Kidney epithelial cell (primary cell): ENCODE measurements at places on chromosomes 5 and 9. TPM values are rescaled to one million over a fixed set of nuclear protein-coding genes. Genes with fewer than 3 reads are reported as not detected.

The SLC6A19 gene
- not detected in 2 replicates for total RNA-seq

The GFI1B gene
- total RNA-seq: not detected in 2 replicates

The ZNF354C gene
- total RNA-seq: 6.9 and 7.9 TPM in 2 replicates

The CHSY3 gene
- total RNA-seq: 1.7 and 2.5 TPM in 2 replicates

The TAF11L9 gene
- total RNA-seq: not detected in 2 replicates

The NKD2 gene
- 1.0 and 1.7 TPM in 2 replicates for total RNA-seq

The SERF1A gene
- total RNA-seq: 7.8 and 14.2 TPM in 2 replicates

The SCGB3A1 gene
- total RNA-seq: 3.7 TPM in 1 of 2 replicates, not detected in the other

The NR2F1-AS1 gene
- 5.3 and 9.5 TPM in 2 replicates for total RNA-seq

The TMEM174 gene
- total RNA-seq: not detected in 2 replicates

The C9orf43 gene
- 0.88 and 1.4 TPM in 2 replicates for total RNA-seq

GRCh38 chr9:86909388-86909787 is 37.9 kb downstream of the GAS1 start:
- no peak for DNase-seq

- no peak for DNase-seq
Measured at GRCh38 chr5:3428334-3428733, 167.3 kb upstream of the IRX1 start.

GRCh38 chr5:144318011-144318410 is 147.3 kb downstream of the KCTD16 start:
- DNase-seq: no peak

DNA sequence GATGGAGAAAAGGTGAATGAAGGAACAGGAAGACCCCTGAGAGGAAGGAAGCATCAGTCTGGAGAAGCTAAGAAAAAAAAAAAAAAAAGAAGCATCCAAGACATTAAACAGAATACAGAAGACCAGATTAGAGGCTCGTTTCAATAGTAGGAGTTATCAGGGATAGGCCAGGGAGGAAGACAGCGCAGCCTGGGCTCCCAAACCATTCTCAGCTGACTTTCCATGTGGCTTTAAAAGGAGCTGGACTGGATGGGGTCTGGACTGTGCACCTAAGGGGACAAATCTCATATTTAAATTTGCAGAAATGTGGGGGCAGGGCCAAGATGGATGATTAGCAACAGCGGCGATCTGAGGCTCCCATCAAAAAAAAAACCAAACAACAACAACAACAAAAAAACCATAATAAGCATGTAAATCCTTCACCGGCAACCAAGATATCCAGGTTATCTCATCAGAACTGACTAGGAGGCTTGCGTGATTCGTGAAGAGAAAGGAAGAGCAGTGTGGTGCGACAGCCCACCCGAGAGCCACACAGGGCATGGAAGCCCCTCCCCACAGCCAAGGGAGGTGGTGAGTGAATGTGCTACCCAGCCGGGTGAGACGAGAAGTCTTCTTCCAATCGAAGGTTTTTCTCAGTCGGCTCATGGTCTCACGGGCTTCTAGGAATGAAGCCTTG is 114.9 kb upstream of the ADAMTS16 start:
- no peak for DNase-seq

DNA sequence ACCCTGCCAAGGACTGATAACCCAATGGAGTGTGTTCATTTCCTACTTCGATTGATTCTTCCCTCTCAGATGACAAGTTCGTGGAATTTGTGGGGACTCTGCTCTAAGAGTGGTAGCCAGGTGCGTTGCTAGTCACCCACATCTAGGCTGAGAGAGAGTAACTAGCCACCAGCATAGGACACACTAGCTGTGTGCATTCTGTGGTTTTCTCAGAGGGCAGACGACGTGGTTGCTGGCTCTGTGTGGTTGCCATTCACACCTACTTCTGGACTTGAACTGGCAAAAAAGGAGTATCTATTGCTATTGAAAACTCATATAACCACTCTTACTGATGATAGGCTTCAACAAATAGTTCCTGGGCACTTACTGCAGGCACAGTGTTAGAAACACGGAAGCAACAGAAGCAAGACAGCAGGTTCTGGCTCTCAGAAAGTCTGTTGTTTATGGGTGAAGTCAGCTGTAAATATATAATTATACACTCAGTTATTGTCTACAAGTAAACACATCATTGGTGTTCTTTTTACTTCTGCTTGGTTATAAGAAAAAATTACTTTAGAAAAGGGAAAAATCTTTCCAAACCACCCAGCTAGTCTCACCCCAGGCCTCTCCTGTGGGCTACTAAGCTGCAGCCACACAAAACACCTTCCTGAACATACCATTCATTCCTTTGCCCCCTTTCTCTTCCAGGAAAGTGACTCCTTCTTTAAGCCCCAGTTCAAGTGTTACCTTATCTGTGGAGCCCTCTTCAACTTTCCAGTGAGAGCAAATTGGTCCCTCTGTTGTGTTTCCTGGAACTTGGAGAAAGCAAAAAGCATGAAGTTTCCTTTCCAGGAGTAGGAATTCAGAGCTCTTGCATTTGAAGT is 151.1 kb upstream of the HAPLN1 start:
- no peak for DNase-seq

DNA sequence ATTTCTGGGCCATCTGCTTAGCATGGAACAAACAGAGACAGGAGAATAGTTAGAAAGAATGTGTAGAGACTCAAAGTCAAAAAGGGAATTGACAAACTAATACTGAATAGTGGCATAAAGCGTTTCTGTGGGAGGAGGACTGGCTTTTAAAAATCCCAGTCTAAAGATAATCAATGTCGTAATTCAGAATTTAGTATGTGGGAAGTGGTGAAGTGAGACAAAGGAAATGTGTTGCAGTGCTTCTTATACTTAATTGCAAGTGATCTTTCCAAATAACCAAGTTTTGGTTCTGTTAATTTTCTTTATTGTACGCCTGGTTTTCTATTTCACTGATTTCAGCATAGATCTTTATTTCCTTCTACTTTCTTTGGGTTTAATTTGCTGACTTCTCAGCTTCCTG is 133.2 kb downstream of the ENTREP1 start:
- DNase-seq: no peak

DNA sequence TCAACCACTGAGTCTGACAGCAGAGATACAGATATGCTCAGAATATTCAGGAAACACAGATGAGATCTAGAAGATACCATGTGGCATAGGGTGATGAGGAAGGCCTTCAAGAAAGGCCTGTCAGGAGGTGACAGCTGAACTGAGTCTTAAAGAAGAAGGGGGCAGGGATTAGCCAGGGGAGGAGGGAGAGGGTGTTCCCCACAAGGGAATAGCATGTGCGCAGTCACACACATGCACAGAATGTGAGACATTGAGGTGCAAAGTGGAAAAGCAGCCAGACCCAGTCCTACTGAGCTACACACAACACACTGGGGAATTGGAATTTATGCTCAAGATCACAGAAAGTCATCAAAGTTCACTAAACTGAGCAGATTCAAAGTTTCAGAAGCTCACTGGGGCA is 3.0 kb upstream of the SLC25A48 start:
- no peak for DNase-seq

DNA sequence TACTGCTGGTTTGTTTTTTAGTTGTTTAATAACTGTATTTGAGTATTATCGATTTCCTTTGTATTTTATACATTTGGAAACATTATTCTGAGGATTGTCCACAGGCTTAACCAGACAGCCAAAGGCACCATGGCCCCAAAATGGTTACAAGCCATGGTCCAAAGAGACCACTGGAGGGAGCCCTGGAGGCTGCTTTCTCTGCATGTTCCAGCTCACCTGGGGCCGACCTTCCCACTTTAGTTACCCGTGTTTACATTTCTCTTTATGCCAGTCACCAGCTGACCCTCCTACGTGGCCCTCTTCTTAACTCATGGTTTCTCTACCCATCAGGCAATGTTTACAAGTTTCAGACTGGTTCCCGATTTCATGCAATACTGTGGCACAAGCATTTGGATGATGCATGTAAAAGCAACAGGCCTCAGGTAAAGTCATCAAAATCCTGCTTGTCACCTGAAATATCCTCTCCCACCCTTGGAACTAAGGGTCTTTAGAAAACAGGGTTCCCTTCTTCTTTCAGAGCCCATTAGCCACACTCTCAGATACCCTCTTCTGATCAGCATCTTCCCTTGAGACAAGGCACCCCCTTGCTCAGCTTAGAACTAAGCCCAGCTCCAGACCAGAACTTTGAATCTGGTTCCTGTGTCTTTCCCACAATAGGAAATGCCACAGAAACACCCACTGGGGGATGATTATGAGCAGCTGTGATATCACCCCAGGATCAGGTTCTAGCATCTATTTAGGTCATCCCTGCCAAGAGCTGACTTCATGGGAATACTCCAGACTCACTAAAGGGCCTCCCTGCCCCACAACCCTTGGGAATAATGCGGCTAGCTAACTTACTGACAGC is 49.9 kb upstream of the GARNL3 start:
- no peak for DNase-seq

DNA sequence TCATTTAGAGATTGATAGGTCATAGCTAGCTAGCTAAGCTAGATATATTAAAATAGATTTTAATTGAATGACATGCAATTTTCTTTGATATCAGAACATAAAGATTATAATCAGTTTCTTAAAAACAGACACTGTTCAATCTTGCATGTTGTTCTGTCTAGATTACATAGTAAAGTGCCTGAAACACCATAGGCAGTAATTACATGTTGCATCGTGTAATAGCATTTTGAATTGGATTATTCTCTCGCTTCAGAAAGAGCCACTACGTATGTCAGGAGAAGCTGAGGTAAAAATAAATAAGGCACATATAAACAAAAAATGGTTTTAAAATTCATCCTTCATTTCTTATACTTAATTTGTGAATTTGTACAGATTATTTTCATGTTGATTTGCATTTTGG is 148.0 kb upstream of the CDH12 start:
- no peak for DNase-seq

- DNase-seq: peak; percentile 63
Measured at GRCh38 chr9:123225374-123225813, 43.0 kb downstream of the STRBP start.

- no peak for DNase-seq
Measured at GRCh38 chr9:131436865-131437271, 43.0 kb downstream of the PRRC2B start.

- no peak for DNase-seq
Measured at GRCh38 chr5:150674341-150674821, 13.3 kb downstream of the MYOZ3 start.

DNA sequence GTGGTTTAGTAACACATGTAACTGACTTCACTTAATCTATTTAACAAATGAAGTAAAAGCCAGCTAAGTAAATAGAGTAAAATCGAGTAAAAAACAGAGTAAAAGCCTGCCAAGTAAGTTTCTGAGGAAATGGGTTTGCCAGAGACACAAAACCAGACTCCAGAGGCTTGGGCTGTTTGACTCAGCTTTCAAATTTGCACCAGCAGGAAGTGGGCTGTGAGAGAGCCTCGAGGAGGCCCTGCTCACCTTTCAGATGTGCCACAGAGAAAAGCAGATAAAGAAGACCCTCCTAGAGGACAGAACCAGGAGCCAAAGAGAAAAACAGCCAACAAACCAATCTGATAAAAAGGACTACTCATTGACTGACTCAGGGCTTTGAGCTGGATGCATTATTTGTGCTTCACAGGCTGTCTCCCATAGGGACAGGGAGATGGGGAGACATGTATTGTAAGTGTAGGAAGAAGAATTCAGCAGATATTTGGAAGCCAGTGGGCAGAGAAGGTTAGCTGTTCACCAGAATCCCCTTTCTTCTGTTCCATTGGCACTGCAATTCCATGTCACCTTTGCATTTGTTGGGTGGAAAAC is 14.4 kb upstream of the AMACR start:
- no peak for DNase-seq

GRCh38 chr5:81994679-81995078 is 22.9 kb downstream of the ATG10 start:
- no peak for DNase-seq

GRCh38 chr9:21324047-21324446 is 11.2 kb downstream of the KLHL9 start:
- no peak for DNase-seq

DNA sequence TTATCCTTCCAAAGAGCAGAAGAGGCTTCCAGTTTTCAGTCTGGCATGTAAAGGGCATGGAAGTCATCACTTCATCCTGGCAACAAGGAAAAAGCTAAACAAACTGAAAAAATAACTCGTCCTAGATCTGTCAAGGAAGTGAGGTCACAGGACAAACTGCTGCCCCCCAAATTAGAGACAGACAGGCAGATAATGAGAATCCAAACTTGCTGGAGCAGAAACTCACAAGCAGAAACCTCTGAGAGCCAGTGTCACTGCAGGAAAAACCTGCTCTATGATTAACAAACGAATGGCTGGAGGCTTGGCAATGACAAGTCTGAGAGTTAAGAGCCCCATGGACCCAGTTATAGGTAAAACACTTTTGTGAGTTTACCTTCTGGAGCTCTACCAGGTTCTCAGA is 18.9 kb upstream of the MLANA start:
- DNase-seq: no peak

- no peak for DNase-seq
Measured at GRCh38 chr9:92780206-92780605, 15.6 kb upstream of the BICD2 start.

DNA sequence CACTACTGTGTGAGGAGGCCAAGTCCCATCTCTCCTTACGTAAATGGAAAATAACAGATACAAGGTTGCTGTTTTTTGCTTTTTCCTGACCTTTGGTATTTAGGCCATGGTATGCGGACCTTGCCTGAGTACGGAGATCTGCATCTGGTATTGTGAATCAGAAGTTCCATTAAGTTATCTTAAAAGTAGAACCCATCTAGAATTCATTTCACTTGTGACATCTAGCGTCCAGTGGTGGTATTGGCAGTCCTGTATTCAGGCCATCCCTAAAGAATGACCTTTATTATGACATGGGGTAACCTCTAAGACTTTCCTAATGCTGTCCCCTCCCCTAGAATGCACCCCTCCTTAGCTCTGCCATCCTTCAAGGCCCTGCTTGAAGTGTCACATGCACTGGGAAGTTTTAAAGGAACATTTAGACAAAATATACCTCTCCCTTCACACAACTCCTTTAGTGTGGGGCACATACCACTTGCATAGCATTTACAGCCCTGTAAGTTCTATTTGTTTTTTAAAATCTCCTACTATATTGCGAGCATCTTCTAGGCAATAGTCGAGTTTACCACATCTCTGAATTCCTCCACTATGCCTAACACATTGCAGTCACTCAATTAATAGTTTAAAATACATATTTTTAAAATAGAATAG is 1.9 kb upstream of the SPDL1 start:
- DNase-seq: no peak

GRCh38 chr9:77447646-77448045 is 200.5 kb downstream of the GNA14 start:
- DNase-seq: no peak

DNA sequence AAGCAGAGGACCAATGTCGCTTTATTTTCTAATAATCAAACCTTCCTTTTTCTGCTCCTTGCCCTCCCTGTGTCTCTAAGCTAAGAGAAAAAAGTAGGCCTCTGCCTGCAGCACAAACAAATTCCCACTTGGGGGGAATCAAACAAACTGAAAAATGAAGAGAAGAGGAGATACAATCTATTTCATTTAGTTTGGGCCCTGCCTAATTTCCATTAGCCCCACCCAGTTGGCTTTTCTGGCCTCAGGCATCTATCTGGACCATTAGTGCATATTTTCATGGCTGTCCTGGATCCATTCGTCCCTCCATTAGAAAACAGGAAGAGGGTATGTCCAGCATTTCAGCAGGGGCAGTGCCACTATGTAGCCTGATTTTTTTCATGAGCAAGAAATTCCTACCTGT is 72.9 kb downstream of the EBF1 start:
- no peak for DNase-seq

- peak; percentile 75 for DNase-seq
Measured at GRCh38 chr5:170552621-170553115, 48.8 kb downstream of the KCNIP1 start.

- DNase-seq: no peak
Measured at GRCh38 chr9:129273941-129274684, 96.1 kb upstream of the IER5L start.

GRCh38 chr9:137191691-137192447 is 3.4 kb downstream of the SSNA1 start:
- DNase-seq: no peak

- DNase-seq: no peak
Measured at GRCh38 chr5:180396926-180397325, 43.8 kb upstream of the GFPT2 start.
